Stimulated activated CD4-positive, alpha-beta T cell treated with anti-CD3 and anti-CD28 coated beads, TNF-alpha, amount 100 ng/mL, for 48 hours (primary cell): ENCODE measurements at places on chromosomes 2 and 18.

- no peak for DNase-seq
Measured at GRCh38 chr2:12347066-12347493, 369.7 kb upstream of the TRIB2 start.

GRCh38 chr18:14106906-14107305, 25.3 kb downstream of the ZNF519 start:
- DNase-seq: no peak

DNA sequence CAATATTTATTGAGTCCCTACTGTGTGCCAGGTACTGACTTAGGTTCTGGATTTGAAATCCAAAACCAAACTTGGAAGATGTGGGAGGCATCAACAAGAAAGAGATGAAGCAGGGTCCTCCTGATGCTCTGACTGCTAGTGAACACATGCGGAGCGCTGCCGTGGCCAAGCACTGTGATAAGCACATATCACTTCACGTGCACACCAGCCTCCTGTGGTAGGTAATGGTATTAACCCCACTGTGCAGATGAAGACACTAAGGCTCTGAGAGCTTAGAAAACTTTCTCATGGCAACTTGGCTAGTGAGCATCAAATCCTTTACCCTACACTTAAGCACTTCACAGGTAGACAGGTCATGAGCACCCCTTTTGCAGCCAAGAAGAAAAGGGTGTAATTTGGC, 216.1 kb downstream of the HAUS1 start:
- DNase-seq: no peak

GRCh38 chr2:171436307-171436706, 2.3 kb downstream of the DCAF17 start:
- no peak for DNase-seq

DNA sequence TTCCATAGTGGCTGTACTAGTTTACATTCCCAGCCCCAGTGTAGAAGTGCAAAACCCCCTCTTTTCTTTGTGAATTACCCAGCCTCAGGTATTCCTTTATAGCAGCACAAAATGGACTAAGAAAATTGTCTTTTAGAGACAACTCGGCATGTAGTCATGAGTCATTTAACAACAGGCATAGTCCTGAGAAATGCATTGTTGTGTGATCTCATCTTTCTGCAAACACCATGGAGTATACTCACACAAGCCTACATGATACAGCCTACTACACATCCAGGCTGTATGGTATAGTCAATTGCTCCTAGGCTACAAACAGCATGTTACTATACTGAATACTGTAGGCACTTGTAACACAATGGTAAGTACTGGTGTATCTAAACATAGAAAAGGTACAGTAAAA, 44.4 kb upstream of the MBP start:
- no peak for DNase-seq

DNA sequence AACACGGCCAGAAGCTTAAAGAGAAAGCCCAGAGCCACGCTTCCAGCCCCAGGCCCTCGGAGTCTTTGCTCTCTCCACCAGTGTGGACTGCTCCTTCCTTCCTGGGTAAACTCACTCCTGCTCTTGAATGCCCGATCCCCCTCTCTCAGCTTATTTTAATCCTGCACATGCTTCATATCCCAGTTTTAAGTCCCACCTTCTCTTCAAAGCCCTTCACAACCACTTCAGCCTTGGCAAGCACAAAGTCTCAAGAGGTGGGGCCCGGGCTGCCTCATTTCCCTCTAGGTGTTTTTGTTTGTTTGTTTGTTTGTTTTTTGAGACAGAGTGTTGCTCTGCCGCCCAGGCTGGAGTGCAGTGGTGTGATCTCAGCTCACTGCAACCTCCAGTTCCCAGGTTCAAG, 21.6 kb upstream of the CREG2 start:
- DNase-seq: no peak

DNA sequence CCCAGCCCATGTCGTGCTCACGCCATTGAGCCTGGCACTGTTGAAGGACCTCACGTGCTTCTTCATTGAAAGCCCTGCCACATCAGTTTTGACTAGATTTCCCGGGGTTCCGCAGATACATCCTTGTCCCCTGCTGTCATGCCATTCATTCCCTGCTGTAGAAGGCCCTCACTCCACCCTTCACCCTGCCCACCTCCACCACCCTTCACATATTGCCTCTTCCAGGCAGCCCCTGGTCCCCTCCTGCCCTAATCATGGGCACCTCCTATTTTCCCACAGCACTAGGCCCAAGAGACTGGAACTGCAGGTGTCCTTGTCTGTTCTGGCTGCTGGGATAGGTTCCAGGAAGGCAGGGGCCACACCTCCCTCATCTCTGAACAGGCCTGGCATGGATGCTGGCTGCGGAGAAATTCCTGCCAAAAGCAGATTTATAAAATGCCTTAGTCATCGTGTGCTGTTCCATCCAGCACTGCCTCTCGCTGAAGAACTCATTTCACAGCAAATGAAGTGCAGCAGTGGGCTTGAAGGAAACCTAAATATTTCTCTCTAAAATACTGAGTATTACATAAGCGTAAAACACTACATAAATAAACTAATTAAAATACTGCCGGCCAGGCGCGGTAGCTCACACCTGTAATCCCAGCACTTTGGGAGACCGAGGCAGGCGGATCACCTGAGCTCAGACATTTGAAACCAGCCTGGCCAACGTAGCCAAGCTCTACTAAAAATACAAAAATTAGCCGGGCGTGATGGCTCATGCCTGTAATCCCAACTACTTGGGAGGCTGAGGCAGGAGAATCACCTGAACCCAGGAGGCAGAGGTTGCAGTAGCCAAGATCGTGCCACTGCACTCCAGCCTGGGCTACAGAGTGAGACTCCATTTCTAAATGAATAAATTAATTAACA, 38.4 kb downstream of the EIF4E2 start:
- no peak for DNase-seq

- no peak for DNase-seq
Measured at GRCh38 chr2:218867900-218868299, 8.3 kb downstream of the WNT6 start.

- DNase-seq: no peak
Measured at GRCh38 chr2:120930864-120931263, 195.2 kb downstream of the GLI2 start.

DNA sequence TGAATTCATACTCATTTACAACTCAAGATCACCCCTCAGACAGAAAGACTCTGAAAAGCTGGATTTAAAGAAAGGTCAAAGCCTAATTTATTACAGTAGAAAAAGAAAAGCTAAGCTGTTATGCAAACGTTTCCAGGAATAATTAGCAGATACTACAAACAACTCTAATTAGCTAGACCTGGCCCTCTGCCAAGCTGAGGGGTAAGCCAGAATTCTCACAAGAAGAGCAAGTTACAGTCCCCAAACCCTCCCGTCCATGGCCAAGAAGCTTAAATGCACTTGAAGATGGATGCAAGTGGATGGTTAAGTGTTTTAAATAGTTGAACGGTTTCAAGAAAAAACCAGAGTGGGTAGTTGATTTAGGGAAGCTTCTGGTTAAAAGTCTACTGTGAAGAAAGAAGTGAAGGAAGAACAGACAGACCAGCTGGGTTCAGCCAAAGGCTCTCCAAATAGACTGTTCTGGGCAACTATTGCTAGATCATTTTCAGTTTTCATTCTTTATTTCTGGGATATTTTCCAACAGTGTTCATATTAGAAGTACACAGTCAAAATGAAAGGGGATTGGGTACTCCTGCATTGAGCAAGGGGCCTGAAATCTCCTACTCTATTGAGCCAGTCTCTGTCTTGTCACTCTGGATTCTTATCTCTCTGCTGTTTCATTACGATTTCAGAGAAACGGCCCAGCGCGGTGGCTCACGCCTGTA, 4.8 kb downstream of the LMAN2L start:
- no peak for DNase-seq

DNA sequence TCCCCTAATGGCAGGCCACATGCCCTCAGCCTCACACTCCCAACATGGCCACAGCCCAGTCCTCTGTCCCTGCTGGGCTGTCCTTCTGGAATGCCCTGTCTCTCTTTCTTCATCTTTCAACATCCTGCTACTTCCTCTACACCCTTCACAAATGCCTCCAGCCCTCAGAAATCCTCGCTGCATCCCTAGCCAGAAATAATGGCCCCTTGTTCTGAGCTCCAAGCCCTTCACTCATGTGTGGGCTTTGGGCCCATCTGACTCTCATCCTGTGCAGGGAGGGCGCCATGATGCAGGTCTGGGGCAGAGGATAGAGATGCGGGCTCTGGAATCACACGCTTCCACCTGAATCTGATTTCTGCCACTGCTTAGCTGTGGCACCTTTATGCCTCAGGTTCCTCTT, 181.9 kb downstream of the TNS1 start:
- DNase-seq: no peak

DNA sequence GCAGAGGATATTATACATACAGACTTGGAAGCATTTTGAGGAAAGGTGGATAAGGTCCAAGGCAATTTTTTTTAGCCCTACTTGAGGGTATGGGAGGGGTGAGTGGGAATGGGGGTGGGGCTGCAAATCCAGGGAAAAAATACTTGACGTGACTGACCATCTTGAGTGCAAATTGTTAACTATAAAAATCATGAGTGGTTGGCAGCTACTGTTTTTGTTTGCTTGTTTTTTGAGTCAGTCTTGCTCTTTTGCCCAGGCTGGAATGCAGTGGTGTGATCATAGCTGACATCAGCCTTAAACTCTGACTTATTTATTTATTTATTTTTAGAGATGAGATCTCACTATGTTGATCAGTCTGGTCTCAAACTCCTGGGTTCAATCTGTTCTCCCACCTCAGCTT, 458.8 kb downstream of the PIK3C3 start:
- no peak for DNase-seq

DNA sequence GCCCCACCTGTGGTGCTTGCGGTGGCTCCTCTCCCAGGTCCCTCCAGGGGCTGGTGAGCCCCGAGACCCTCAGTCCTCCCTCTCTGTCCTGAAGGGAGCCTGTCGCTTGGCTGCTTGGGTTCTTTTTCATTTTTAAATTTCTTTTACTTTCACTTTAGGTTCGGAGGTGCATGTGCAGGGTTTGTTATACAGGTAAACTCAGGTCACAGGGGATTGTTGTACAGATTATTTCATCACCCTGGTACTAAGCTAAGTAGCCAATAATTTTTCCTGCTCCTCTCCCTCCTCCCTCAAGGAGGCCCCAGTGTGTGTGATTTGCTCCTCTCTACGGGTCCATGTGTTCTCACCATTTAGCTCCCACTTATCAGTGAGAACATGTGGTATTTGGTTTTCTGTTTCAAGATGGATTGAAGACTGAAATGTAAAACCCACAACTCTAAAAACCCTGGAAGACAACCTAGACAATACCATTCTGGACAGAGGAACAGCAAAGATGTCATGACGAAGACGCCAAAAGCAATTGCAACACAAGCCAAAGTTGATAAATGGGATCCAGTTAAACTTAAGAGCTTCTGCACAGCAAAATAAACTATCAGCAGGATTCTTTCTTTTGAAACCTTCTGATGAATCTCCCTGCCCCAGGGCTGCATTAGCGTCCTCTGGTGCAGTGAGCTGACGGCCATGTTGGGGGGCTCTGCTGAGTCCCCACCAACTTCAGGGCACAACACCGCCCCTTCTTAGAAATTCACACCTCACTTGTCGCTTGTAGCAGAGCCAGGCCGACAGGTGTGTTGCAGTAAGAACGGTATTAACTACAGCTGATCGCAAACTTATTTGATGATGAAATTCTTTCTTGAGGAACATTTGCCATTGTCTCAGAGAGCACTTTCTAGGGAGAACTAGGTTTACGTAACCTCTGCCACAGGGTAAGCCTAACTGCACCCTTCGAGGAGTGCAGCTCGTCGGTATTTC, 135.3 kb downstream of the ZNF236 start:
- DNase-seq: no peak

DNA sequence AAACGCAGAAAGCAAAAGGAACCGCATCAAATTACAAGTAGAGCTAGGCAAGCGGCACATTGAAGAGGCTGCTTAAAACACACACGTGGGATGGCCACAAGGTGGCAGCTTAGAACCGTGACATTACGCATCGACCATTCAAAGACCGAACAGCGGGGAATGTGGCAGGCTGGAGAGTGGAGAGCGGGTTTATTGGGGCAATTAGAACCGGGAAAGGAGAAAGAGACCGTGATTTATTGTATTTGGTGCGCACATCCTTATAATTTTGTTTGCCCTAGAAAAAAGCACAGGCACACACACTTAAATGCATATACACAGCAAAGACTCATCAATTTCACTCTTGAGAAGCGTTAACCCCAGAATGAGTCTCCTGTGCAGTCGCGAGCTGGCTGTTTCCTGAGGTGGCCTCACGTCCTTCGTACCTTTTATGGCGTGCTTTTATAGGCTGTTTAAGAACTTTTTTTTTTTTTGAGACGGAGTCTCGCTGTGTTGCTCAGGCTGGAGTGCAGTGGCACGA, 31.7 kb upstream of the MEP1B start:
- peak; percentile 42 for DNase-seq

GRCh38 chr2:23422089-23423061, 37.4 kb downstream of the KLHL29 start:
- DNase-seq: no peak

DNA sequence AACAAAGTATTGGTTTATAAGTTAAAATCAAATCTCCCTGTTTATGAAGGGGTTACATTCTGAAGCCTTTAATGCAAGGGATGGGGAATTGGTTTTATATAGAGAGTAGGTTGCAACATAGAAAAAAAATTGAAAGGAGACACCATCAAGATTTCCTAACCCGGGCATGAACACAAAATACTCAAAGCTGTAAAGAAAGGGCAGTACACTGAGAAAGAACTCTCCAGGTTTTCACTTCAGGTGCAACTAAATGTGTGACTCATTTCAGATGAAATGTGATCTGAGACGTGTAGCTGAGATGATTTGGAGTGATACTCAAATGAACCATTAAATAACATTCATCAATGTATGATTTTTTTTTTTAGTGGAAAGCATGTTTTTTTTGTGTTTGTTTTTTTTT, 43.6 kb downstream of the SANBR start:
- DNase-seq: no peak

DNA sequence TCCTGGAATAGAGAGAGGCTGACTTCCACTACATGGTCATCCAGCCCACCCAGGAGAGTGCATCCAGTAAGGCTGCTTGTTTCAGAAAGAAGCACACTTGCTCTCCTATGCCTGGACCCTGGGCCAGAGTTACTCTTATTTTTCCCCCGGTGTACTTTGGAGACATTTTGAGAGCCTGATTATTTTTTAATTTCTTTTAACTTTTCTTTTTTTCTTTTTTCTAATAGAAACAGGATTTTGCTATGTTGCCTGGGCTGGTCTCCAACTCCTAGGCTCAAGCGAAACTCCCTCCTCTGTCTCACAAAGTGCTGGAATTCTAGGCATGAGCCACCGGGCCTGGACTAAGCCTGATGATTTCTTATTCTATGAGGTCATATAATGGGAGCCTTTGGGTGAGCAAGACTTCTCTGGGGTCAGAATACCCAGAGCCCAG, 62.2 kb downstream of the RPL37A start:
- DNase-seq: no peak

DNA sequence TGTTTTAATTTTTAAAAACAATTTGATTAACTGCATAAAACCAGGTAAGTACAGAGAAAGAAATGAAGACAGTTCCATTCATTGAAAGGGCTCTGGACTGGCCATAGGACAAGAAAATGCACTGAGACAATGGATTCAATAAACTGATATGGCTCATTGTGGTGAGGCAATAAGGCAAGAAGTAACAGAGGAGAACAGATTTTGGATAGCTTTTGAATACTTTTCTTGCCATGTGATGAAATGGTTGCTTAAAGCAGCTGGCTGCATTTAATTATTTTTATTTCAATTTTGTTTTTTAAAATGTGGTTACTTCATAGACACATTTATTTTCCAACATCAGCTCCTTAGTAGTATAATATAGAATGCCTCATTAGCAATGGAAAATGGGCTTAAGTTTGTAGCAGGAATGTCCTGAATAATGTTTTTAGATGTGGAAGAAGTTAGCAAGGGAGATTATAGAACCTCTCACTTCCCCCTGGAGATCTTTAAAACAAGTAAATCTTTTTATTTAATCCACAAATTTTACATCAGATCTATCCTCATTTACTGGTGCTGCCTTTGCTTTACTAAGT, 646.9 kb upstream of the ZEB2 start:
- DNase-seq: no peak
